ENCODE measurements at places on chromosomes 3 and 15. TPM values are rescaled to one million over a fixed set of nuclear protein-coding genes. Genes with fewer than 3 reads are reported as not detected.

DNA sequence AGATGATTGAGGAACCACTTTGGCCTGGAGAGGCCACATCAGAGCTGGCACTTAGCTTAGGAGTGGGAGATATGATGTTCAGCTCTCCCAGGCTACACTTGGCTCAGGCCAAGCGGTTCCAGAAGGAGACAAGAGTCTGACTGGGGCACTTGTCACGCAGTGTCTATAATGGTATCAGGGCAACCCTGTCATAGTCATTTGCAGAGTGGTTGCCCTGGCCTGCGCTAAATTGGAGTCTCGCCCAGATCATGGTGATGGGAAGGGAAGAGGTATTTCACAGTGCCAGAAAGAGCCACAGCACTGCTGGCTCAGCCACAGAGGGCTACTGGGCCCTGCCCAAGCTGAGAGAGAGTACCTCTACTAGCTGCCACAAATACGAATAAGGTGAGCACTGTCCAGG lies 186.9 kb upstream of the CRBN start:
- H3K27me3 ChIP-seq: no peaks in the 10 kb centered on the region
- no peak for DNase-seq
- H3K4me3 ChIP-seq: no peak overlapping the region
- H3K36me3 ChIP-seq: no peaks in the 10 kb centered on the region
- no peaks in the 10 kb centered on the region for H3K4me1 ChIP-seq
- no peak overlapping the region for H3K27ac ChIP-seq

- peaks cover 22% of the 10 kb centered on the region for H3K4me1 ChIP-seq
- peaks cover 11% of the 10 kb centered on the region for H3K36me3 ChIP-seq
- DNase-seq: no peak
- no peak overlapping the region for H3K4me3 ChIP-seq
These were observed 7.2 kb upstream of the ZNF609 start for GRCh38 chr15:64452988-64453688.

DNA sequence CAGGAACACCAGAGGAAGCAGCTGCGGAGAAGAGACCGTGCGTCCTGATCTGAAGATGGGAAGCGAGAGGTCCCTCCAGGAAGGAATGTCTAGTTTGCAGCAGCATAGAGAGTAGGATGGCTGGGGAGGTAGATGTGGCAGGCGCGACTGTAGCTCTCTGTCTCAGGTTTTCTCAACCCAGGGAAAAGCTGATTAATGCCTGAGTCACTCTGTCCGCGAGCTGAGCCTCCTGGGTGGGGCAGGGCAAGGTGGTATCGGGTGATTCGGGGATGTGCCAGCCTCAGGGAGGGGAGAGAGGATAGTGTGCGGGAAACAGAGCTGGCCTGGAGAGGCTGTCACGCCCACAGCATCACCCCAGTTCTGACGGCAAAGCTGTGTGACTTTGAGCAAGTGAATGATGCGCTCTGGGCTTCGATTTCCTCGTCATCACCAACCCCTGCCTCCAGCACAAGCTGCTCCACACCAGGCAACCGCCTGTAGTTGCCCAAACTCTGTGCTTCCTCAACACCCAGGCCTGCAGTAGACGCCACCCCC lies 28.4 kb downstream of the CPN2 start:
- DNase-seq: peak; percentile 62
- H3K27ac ChIP-seq: peak overlapping the region; percentile 62
- peaks cover 3% of the 10 kb centered on the region for H3K36me3 ChIP-seq

- no peak overlapping the region for H3K4me3 ChIP-seq
- DNase-seq: no peak
- H3K36me3 ChIP-seq: no peaks in the 10 kb centered on the region
- peak overlapping the region; percentile 88 for H3K27ac ChIP-seq
These were observed 74.4 kb downstream of the CD200 start for GRCh38 chr3:112407214-112407887.

- peaks cover 35% of the 10 kb centered on the region for H3K4me1 ChIP-seq
- no peaks in the 10 kb centered on the region for H3K36me3 ChIP-seq
- no peak for DNase-seq
- no peak overlapping the region for H3K4me3 ChIP-seq
These were observed 38.0 kb upstream of the CBLB start for GRCh38 chr3:105906836-105907235.

DNA sequence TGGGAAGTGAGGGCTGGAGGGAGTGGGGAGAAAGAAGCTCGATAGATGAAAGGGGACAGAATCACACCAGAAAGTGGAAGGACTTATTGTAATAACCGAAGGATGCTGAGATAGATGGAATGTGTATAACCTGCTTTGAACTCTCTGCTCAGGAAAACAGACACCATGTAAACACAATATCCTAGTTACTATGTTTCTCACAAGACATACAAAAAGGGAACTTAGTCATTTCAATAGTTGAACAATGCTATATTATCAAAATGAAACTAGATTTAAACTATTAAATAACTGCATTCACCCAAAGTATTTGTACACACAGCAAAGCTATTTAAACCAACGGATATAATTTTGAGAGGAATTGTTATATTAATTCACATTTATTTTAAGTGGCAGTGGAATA lies 108.3 kb upstream of the GADL1 start:
- no peak for DNase-seq
- H3K27ac ChIP-seq: no peak overlapping the region
- no peak overlapping the region for H3K4me3 ChIP-seq
- H3K4me1 ChIP-seq: peaks cover 16% of the 10 kb centered on the region
- H3K27me3 ChIP-seq: no peaks in the 10 kb centered on the region
- no peaks in the 10 kb centered on the region for H3K36me3 ChIP-seq

DNA sequence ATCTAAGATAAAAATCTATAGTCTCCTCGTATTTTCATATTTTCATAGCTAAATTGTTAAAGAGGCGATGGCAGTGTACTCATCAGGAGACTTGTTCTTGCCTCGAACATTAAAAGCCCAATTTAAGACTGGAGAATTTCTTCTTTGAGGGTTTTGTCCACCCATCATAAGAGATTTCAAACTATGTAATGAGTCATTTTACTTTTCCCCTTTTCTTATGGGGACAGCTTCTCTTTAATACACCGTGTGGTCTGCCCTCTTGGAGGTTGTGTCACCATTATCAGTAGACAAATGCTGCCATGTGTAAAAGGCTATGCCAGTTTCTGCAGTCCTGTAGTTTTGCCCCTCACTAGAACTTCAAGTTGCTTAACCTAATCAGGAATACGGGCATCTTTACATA lies 16.9 kb downstream of the TGFBR2 start:
- no peak overlapping the region for H3K27ac ChIP-seq
- no peaks in the 10 kb centered on the region for H3K36me3 ChIP-seq
- H3K4me3 ChIP-seq: no peak overlapping the region

DNA sequence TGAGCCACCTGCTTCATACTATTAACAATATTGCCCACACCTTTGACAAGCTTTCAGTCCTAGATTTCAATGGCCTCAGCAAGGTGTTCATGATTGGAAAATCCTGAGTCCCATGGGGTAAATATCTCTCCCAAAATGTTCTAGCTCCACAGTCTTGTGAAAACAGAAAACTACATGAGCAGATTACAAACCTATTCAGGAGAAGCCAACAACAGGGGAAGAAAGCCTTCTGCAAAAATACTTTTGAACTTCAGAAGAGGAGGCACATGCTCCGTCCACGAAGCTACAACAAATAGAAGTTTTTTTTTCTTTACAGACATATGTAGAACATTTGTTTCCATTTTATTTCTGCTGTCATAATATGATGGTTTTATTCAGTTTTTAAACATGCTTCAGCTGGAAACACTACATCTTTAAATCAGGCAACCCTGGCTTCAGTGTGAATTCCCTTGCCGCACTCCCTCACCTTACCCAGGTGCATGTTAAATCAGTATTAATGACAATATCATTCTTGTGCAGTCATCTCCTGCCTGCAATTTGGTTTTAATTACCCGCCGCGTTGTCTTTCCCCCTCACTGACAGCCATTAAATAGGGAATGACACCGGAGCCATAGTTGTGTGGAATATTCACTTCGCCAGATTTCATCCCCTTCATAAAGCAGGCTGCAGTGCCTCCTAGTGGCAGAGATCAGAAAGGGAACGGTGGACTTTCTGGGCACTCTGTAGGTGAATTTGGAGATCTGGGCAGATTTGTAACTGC lies 725.5 kb upstream of the ARRDC4 start:
- peaks cover 2% of the 10 kb centered on the region for H3K27me3 ChIP-seq
- no peaks in the 10 kb centered on the region for H3K36me3 ChIP-seq
- no peak overlapping the region for H3K27ac ChIP-seq
- peak overlapping the region; percentile 23 for H3K4me3 ChIP-seq
- peaks cover 7% of the 10 kb centered on the region for H3K4me1 ChIP-seq

DNA sequence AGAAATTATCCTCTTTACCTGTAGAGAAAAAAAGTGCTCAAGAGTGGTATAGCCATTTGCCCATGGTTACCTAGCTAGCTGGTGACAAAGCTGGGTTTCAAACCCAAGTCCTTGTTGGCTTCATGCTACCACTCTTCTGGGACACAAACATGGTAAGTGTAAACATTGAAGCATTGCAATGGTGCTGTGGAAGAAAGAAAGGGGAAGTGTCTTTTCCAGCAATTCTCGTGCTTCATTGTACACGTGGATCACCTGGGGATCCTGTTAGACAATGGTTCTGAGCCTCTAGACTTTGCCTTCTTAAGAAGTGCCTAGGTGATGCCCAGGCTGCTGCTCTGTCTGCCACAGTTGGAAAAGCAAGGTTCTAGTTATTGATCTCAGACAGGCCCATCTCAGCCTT lies 134.8 kb upstream of the CTNNB1 start:
- H3K27me3 ChIP-seq: peaks cover 4% of the 10 kb centered on the region
- no peak for DNase-seq
- no peak overlapping the region for H3K27ac ChIP-seq
- no peaks in the 10 kb centered on the region for H3K4me1 ChIP-seq
- H3K36me3 ChIP-seq: no peaks in the 10 kb centered on the region

Gene ACSBG1
- total RNA-seq: not detected

Gene FAM81A
- 0.54 TPM for total RNA-seq

Measured in chondrocyte (in vitro differentiated cells).